Activated T-helper 2 cell treated with anti-CD3 and anti-CD28 coated beads, Interferon-gamma antibody, Interleukin-2, Interleukin-4, amounts not matched to agents 10 μg/mL and 5 μg/mL and 100 μg/mL, durations not matched to agents 14 hours and 24 hours and 36 hours (primary cell): ENCODE measurements at places on chromosomes 6 and 20. TPM values are rescaled to one million over a fixed set of nuclear protein-coding genes. Genes with fewer than 3 reads are reported as not detected.

CDH22 gene
- not detected in 2 replicates for total RNA-seq

DHX35 gene
- total RNA-seq: 14.8 and 15.3 TPM in 2 replicates

LHFPL5 gene
- not detected in 2 replicates for total RNA-seq

WTAP gene
- 110 and 114 TPM in 2 replicates for total RNA-seq

HSPA12B gene
- total RNA-seq: 0.05 TPM in 1 of 2 replicates, not detected in the other

CPXM1 gene
- total RNA-seq: 1.3 and 1.5 TPM in 2 replicates

HLA-DQB1 gene
- 1.6 and 2.7 TPM in 2 replicates for total RNA-seq

SLC16A10 gene
- 2.9 and 3.6 TPM in 2 replicates for total RNA-seq

PABPC1L gene
- 83.6 and 94.1 TPM in 2 replicates for total RNA-seq

ENPP3 gene
- total RNA-seq: 16.3 and 18.7 TPM in 2 replicates

OOEP gene
- total RNA-seq: 0.46 TPM in 1 of 2 replicates, not detected in the other
